Right cardiac atrium (tissue), 5 donors: ENCODE measurements at places on chromosomes 13 and 19. TPM values are rescaled to one million over a fixed set of nuclear protein-coding genes. Genes with fewer than 3 reads are reported as not detected.

The GPC6 gene
- 1.5 TPM for polyA plus RNA-seq

The PSG2 gene
- not detected for polyA plus RNA-seq

The SPACA4 gene
- not detected for polyA plus RNA-seq

The RNF6 gene
- 11.1 TPM for polyA plus RNA-seq

The CGB3 gene
- polyA plus RNA-seq, result not detected

The IL12RB1 gene
- 0.32 TPM for polyA plus RNA-seq

The ADGRL1 gene
- 20.1 TPM for polyA plus RNA-seq
